ENCODE measurements at places on chromosomes 7 and 10.

- no peak for DNase-seq
Measured at GRCh38 chr10:99782447-99783286, at the start of gene ABCC2. Gene ABCC2 (plus strand): TSS chr10:99782640. CDS start chr10:99782845, 205 bp downstream.

DNA sequence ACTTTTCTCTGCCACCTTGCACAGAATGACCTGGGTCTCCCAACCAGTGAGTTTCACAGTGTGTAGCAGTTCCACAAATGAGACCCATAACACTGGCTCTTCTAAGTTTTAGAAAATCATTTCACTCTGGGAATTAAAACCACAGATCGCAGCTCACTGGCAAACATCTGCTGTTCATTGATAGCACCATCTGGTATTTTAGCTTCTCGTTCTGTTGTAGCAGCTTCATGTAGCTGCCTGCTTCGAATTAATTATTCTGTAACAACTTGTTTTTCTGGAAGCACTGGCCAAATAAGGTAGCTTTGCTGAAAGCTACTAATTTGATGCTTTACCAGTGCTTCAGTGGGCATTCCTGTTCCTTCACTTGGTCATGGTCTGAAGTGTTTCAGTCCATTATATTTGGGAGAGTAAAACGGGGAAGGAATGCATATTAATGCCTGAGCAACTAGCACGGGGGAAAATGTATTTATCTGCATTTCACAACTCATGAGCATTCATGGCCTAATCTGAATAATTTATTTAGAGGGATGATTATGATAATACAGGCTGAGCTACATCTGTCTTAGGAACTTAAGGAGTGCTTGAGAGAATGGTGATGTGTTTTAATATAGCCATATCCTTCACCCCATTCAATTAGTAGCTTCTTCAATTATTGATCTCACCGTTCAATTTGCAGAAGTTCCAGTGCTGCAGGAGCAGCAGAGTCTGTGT is 447.4 kb downstream of the XPNPEP1 start:
- DNase-seq, result no peak

DNA sequence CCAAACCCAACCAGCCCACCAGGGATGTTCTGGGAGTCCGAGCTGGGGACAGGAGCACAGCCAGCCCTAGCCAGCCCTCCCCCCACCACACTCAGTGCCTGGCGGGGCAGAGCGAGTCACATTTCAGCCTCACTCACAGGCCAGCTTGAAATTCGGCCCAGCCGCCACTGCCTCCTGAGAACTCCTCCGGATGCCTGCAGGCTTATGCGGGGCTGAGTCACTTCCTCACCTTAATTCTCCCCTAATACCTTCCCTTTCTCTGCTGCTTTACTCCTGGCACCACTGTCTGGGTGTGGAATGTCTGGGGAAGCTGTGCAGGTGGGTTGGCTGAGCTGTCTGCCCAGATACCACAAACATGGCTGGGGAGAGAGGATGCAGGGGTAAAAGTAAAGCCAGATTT is 22.6 kb upstream of the DLG5 start:
- no peak for DNase-seq

- no peak for DNase-seq
Measured at GRCh38 chr10:128047991-128048818, 78.0 kb downstream of the MKI67 start.

DNA sequence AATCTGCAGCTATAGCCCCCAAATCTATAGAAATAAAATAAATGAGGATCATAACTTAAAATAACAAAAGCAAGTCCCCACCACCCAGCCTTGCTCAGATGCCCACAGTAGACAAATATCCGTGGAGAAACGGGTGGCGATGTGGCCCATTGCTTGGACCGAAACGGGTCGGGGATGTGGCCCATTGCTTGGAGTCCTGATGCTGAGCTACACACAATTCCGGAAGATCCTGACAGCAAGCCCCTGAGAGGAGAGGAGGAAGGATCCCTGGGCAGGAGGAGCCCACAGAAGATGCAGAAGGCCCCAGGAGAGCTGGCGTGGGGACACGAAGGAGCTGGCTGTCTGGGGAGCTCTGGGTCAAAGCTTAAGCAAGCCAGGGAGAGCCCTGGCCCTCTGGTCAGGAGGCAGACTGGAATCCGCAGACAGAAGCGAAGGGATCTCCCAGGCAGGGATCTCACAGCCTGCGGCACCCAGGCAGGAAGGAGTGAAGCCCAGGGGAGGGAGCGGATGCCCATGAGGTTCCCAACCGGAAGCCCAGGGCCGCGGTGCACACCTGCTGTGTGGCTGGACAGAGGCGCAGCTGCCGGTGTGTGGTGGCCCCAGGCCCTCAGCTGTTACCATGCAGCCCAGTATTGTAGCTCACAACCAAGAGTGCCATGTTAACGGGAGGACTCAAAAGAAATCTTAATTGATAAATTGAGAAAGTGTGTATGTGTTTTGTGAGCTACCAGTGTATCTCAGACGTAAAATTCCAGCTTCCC is 138.8 kb downstream of the ADARB2 start:
- DNase-seq, result no peak

GRCh38 chr10:24681572-24682088 is 42.1 kb downstream of the ARHGAP21 start:
- DNase-seq, result no peak

DNA sequence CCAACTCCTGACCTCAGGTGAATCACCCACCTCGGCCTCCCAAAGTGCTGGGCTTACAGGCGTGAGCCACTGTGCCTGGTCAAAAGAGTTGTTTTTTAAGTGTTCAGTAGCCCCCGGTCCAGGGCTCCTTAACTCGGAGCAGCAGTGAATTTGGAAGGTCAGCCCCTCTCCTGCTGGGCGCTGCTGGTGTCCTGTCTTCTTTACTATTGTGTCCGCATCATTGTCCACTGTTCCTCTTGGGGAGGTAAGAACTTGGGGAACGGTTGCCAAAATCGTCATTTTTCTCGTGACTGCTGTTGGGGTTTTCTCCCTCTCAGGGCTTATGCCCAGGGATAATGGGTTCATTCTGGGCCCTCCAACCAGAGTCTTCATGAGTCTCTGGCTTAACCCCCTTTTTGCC is 46.7 kb downstream of the CAMK1D start:
- DNase-seq, result no peak

Data from activated naive CD8-positive, alpha-beta T cell treated with anti-CD3 and anti-CD28 coated beads, Interleukin-2, amount 50 U/mL, for 16 hours (primary cell).